ENCODE measurements at places on chromosomes 6 and 20.

DNA sequence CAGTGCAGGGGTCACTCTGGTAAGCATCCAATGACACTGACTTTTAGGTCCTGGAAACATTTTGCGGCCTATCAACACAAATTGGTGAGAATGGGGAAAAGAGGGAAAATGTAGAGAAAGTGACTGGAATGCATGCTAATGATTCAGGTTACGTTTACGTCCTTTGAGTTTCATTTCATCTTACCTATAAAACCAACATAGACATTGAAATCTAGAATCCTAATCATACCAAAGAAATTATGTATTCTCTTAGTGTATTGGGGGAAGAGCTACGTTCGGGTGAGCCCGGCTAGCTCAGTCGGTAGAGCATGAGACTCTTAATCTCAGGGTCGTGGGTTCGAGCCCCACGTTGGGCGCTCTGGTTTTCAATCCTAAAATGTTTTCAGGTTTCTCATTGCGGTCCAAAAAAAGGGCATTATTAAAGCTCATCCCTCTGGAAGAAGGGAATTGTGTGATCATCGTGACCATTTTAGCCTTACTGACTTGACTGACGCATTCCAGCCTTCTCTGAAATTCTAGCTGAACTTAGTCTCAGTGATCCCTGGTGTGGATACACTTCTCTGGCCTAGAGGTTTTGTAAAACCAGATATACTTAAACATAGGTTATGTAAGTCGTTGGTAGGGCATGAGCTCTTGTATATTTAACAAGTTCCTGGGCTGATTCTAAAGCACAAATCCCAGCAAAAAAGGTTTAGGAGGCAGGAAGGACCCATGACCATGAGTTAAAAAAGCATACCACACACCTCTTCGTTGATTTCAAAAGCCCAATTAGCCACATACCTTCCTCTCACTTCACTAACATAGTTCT lies 18.3 kb downstream of the HMGN4 start:
- peak; percentile 71 for DNase-seq

DNA sequence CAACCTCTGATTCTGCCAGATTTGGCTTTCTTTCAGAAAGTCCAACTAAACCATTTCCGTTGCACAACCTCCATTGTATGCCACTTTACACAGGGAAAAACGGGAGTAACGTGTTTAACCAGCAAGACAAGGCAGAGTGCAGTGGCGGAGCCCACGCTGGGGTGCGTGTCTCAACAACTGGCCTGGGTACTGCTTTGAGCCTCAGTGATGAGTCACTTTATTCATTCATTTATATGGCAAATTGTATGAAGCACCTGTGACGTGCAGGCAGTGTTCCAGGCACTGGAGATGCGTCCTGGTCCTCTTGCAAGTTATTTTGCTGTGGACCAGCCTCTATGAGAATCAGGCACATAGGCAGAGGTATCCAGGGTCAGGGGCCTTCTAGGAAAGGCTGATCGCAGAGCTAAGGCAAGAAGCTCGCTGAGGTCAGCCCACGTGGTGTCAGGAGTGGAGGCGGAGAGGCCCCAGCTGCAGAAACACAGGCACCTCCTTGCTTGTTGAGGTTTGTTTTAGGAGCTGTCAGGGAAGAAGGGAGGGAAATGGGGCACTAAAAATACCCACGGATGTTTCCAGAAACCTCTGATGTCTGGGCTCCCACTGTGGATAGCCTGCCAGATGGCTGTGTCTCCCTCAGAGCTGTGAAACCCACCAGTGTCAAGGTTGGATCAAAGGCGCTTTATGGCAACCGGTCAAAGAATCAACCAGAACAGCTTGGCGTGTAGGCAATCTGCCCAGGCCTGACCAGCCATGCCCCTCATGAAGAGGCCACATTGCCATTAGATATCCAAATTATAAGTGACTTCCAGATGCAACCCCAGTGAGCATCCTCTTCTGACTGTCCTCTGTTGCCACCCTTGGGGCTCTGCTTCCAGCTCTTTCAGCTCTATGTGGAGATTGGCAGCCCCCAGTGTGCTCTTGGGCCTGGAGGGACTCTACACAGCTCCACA lies 157.2 kb downstream of the CD83 start:
- DNase-seq = no peak

GRCh38 chr6:11009353-11009752 lies 34.8 kb downstream of the ELOVL2 start:
- DNase-seq = no peak

GRCh38 chr6:108116546-108117426 lies 42.2 kb upstream of the OSTM1 start:
- no peak for DNase-seq

GRCh38 chr6:118896339-118897136 lies 2.6 kb downstream of the ASF1A start:
- DNase-seq = no peak
